Activated CD4-positive, alpha-beta T cell treated with anti-CD3 and anti-CD28 coated beads for 1 hour (primary cell): ENCODE measurements at places on chromosomes 3 and 15.

DNA sequence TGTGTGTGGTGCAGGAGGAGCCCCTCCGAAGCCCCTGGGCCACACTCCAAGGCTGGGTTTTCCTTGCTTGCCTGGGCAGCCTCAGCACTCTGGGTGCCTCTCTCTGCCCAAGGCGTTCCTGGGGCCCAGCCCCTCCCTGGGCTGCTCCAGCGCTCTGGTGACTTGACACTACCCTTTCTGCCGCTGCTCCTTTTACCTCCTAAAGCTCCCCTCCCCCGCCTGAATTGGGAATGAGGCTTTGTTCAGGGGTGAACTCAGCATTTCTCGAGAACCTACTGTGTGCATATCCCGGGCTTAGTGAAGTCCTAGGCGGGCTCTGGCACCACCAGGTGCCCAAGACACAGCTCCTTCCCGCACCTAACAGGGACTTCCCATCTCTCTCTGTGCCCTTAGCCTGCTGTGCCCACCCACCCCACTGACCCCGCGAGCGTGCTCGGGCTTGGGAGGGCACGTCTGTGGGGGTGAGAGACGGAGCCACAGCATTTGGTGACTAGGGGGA is 1.2 kb upstream of the BAHD1 start:
- no peak for DNase-seq

GRCh38 chr15:86018679-86019078 is 61.0 kb upstream of the AGBL1 start:
- no peak for DNase-seq

DNA sequence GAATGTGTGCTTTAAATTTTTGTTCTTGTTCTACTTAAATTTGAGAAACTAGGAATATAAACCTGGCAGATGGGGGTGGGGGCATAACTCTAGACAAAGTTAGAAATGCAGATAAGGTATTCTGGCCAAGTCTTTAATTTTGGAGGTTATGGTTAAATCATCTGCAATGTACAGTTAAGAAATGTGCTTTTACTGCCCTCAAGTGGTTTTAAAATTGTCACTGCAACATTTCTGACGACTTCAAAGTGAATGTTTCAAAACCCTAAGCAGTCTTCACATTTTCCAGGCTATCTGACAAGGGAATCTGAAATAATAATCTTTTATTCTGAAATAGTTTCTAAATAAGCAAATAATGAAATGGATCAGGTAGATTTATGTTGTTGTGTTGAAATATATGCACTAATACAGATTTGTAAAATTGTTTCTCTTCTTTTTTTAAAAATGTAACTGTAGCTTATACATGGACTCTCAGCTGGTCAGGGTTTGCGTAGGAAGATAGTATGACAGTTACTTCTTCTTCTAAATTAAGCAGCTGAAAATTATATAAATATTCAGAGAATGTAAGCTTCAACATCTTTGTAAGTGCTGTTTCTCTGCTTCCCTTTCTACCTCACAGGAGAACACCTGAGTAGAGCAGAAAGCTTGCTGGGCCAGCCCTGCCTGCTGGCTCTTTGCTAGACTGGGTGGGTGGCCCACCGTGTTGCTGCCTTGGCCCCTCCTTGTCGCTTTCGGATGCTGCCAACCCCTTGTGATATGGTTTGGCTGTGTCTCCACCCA is 45.0 kb downstream of the SUCNR1 start:
- DNase-seq = no peak

GRCh38 chr3:72175296-72175858 is 390.4 kb upstream of the PROK2 start:
- DNase-seq = no peak

DNA sequence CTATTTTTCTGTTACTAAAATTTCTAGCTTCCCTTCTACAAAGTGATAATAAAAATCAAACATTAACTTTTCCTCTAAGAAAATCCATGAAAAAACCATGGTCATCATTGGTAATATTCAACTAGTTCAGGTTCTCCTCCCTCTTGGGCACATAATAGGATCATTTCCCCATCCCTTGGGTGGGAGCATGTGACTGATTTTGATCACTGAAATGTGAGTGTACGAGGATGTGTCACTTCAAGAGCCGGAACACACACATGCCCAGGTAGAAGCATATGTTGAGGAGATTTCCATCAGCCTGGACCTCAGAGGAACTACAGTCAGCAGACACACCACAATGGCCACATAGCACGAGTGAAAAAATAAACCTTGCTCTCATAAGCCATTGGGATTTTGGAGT is 36.1 kb downstream of the AP3S2 start:
- no peak for DNase-seq

DNA sequence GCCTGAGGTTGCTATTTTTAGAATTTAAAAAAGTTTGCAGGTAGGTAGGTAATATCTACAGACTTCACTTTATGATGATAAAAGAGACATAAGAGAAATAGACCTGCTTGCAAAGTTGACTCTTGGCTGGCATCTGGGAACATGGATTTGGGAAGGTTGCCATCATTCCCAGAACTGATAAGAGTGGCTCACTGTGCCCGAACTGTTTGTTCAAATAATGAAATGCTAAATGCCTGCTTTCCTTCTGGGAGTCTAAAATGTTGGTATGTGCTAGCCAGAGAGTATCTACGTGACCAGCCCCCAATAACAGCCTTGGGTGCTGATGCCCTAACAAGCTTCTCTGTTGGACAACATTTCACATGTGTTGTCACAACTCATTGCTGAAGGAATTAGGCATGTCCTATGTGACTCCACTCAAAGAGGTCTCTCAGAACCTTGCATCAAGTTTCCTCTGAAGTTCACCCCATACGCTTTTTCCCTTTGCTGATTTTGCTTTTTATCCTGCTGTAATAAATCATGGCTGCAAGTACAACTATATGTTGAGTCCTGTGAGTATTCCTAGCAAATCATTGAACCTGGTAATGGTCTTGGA is 95.5 kb downstream of the FHIT start:
- no peak for DNase-seq

- DNase-seq = no peak
These were observed 43.0 kb upstream of the LRTM1 start for GRCh38 chr3:54970895-54971294.

- DNase-seq = no peak
These were observed 153.6 kb downstream of the AKAP13 start for GRCh38 chr15:85534031-85534430.

- DNase-seq = no peak
These were observed 61.8 kb downstream of the SLC9A9 start for GRCh38 chr3:143786219-143787191.

GRCh38 chr3:149411583-149411982 is 34.1 kb upstream of the TM4SF1 start:
- DNase-seq = no peak

- no peak for DNase-seq
These were observed 75.4 kb downstream of the KLF13 start for GRCh38 chr15:31402003-31402402.

DNA sequence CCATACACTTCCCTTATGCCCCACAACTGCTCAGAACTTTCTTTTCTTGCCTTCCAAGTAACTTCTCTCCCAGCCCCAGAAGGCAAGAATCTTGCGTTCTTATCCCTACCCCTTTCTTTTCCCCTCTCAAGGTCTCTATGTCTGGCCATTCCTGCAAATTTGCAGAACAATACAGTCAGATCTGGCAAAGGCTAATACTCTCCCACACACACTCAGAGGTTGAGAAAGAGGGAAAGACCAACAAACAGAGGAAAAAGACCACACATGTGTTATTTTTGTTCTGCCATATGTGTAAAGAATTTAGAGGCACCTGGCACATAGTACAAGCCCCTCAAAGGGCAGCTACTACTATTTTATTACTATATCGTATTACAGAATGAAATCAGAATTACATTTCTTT is 25.7 kb downstream of the GJD2 start:
- DNase-seq = no peak

GRCh38 chr3:46660003-46660402 is 33.5 kb downstream of the ALS2CL start:
- DNase-seq = no peak

GRCh38 chr3:159898147-159898546 is 90.5 kb upstream of the IL12A start:
- DNase-seq = no peak

DNA sequence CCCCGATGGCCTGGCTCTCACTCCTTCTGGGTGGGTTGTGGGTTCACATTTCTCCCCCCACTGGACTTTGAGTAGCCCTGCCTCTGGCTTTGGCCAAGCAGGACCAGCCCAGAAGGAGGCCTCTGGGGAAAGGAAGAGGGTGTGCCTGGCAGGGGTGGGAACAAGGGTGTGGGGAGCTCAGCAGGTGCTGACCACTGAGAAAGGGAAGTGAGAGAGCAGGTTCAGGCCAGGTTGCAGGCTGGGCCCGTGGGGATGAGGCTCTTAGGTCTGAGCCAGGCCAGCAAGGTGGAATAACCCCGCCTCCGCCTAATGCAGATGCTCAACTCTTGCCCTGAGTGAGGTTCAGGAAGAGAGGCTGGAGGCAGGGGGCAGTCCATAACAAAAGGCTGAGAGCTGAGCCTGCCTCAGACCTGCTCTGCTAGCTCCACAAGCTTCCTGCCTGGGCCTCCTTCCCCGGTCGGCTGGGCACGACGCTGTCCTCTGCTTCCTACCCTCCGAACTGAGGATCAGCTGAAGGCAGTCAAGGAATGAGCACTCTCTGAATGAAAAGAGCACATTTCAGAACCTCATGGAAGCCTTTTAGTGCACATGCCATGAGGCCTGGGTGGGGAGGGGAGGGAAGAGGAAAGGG is 82.7 kb downstream of the TLE3 start:
- DNase-seq = no peak

DNA sequence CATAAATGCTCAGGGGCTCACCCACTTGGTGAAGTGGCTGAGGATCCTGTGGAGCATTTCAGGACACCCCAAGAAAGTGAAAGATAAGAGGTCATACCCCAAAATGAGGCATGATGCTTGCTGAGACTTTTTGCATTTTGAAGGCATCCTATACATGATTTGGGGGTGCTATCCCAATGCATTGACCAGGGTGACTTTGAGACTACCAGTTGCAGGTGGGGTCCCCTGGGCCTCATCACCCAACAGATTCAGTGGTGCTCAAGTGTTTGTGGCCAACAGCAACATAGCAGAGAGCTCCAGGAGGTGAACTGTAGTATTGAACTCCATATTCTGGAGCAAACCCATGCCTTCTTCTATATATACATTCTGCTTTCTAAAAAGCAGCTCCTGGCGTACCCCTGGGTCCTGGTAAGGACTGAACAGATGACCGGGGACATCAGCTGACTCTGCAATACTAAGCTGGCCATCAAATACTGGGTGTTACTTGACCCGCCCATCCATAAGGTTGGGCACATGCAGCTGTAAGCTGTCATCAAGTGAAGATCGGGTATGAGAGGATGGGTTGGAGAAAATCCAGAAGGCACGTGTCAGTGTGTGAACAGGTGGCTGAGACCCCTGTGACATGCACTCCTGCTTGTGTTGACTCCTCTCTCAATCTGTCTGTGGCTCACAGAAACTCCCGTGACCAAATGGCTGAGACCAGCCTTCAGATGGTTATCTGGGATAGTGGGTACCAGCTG is 143.3 kb downstream of the KLF13 start:
- DNase-seq = no peak

DNA sequence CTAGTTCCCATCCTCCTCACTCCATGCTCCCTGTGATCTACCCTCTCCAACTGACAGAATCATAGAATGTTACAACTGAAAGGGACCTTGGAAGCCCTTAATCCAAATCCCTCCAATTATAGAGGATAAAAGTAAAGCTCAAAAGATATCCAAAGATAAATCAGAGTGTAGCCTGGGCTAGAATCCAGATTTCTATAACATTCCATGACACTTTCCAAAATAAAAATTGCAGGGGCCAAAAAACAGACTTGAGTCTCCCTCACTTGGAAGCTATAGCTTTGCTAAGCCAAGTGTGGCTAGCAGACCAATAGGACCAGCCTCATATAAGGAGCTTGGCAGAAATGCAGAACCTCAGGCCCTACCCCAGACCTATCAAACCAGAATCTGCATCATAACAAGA is 148.1 kb downstream of the NTRK3 start:
- DNase-seq = no peak

GRCh38 chr3:129050556-129051295 is 9.9 kb upstream of the GP9 start:
- DNase-seq = no peak

- no peak for DNase-seq
These were observed 1367.0 kb downstream of the OTOL1 start for GRCh38 chr3:162863579-162863978.

DNA sequence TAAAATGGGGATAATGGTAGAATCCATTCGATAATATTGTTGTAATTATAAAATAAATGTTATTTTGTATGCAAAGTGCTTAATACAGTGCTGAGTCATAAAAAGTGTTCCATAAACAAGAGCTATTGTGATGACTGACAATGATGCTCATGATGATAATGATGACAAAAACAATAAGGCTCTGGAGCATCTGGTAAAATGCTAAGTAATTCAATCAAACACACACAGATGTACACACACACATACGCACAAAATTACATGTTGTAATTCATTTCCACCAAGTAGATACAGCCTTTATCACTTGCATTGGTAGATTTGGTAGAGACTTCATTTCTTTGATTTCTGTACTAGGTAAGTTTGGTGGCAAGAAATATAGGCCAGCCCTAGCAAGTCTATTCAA is 163.8 kb downstream of the FHIT start:
- no peak for DNase-seq

- DNase-seq = peak; percentile 55
These were observed 26.2 kb downstream of the MAP4 start for GRCh38 chr3:47989981-47990440.
